Tibial nerve (tissue), 4 donors: ENCODE measurements at places on chromosomes 4 and X.

DNA sequence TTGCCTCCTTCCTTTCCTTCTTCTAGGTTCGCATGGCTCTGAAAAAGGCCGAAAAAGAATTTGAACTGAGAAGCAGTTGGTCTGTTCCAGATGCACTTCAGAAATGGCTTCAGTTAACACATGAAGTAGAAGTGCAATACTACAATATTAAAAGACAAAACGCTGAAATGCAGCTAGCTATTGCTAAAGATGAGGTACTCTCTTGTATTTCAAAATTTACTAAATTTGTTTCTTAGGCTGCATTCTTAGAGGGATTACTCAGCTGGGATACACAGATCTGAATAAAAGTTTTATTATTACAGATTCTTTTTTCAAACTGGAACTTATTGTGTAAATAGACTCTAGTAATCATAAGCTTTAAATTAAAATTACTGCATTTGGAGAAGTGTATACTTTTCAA is 146.9 kb downstream of the STIM2 start:
- DNase-seq, result no peak

DNA sequence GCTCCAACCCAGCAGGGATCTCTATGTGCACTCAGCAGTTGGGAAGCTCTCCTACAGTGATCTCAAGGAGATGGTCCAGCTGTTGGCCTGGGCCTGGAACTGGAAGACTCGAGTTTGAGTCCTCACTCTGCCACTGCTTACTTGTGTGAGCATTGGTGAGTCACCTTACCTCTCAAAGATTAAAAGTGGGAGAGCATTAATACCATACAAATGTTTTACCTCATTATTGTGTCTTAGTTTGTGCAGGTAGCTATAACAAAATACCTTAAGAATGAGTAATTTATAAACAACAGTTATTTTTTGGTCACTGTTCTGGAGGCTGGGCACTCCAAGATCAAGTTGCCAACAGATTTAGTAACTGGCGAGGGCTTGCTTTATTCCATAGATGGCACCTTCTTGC is 21.4 kb upstream of the ZNF827 start:
- no peak for DNase-seq

- no peak for DNase-seq
These were observed 53.8 kb downstream of the ZFYVE28 start for GRCh38 chr4:2364654-2365053.

- DNase-seq, result no peak
These were observed 152.7 kb downstream of the GABRB1 start for GRCh38 chr4:47184083-47184482.

DNA sequence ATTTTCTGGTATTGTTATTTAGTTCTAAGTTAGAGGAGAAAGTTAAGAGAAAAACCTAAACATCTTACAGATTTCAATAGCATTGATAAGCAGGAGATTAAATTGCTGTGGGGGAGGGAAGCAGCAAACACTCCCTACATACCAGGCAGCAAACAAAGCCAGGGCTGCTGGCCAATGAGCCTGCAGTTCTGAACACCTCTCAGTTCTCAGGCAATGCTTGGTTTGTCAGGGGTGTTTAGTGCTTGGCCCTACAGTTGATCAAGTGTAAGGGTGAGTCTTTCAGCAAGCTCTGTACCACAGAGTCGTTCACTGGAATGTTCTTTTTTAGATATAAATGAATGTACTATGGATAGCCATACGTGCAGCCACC is 38.6 kb downstream of the EGFL6 start:
- DNase-seq, result no peak

GRCh38 chrX:103330681-103331288 is 746 bp downstream of the TCEAL7 start:
- DNase-seq, result no peak

GRCh38 chr4:120053911-120054310 is 12.7 kb downstream of the MAD2L1 start:
- DNase-seq, result no peak

- no peak for DNase-seq
These were observed 127.5 kb upstream of the NEIL3 start for GRCh38 chr4:177182166-177182565.

DNA sequence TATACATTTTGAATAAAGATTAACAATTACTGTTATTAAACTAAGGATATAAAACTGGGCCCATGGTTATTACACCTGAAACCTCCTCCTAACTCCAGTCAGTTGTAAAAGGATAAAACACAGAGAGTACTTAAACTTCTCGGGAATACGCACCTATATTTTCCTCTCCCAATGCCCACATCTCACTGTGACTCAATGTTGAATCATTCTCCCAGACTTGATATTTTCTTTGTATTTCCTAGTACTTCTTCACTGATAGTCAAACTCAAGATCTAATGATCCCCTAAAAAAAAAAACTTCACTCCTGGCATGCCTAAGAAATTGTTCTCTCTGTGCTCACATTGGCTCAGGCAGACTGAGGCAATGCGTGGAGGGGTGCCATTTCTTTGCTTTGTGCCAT is 212.5 kb upstream of the DKK2 start:
- DNase-seq, result no peak

- no peak for DNase-seq
These were observed 53.5 kb downstream of the BMP3 start for GRCh38 chr4:81084029-81084428.

- DNase-seq, result no peak
These were observed 9.2 kb downstream of the DTHD1 start for GRCh38 chr4:36290641-36291040.
